Femur (tissue), 1 donor: ENCODE measurements at places on chromosomes 16 and 17.

DNA sequence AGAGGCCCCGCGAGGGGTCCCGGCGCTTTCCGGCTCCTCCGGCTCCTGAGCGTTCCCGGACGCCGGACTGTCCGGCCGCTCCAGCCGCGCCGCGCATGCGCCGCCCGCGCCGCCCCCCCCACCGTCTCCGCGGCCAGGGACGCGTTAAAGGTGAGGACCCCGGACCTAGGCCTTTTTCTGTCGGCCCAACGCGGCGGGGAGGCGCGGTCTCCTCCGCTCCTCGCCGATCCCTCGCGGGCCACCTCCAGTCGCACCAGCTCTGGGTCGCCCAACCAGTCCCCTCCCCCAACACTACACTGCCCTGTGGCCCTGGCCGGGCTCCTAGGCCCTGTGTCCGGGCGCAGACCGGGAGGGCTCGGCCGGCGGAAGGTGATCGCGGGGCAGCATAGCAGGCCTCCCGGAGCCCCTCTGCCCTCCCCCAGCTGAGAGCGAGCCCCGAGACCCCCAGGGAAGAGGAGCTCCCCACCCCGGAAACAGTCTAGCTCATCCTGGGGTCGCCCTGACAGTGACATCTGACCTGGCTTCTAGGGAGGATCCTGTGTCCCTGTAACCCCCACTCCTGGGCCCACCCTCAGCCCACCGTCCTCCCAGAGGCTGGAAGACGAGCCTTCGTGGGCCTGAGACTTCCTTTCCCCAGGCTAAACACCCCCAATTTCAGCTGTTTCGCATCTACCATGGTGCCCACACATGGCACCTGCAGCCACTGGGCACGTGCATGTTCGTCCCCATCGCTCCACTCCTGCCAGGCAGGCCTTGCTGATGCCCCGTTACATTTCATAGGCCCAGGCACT is 14.7 kb upstream of the BCAR1 start:
- DNase-seq, result peak; percentile 86

GRCh38 chr16:85168732-85169256 is 56.5 kb upstream of the CIBAR2 start:
- peak; percentile 78 for DNase-seq

GRCh38 chr17:82085931-82086764 is 11.9 kb downstream of the FASN start:
- peak; percentile 19 for DNase-seq

- no peak for DNase-seq
Observed at GRCh38 chr17:56661906-56662305, 68.4 kb downstream of the NOG start.

DNA sequence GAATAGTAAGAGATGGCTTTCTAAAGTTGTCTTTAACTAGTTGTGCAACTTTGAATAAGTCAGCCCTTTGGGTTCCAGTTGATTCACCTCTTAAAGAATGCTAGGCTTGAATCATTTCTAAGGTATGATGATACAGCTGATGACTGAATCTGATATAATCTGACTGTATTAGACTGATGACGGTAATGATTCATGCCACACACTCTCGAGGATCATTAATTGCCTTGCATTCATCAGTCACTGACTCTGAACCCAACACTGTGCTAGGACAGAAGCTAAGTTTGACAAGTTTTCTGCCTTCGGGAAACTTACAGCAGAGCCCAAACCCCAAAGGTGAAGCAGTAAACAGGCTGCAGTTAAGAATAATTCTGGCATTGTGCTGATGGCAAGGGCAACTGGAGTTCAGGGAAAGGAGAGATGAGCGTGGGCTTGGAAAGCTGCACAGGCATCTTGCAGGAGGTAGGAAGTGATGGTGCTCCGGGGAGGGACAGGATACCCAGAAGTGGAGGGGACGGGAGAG is 25.8 kb downstream of the ASIC2 start:
- DNase-seq, result no peak

DNA sequence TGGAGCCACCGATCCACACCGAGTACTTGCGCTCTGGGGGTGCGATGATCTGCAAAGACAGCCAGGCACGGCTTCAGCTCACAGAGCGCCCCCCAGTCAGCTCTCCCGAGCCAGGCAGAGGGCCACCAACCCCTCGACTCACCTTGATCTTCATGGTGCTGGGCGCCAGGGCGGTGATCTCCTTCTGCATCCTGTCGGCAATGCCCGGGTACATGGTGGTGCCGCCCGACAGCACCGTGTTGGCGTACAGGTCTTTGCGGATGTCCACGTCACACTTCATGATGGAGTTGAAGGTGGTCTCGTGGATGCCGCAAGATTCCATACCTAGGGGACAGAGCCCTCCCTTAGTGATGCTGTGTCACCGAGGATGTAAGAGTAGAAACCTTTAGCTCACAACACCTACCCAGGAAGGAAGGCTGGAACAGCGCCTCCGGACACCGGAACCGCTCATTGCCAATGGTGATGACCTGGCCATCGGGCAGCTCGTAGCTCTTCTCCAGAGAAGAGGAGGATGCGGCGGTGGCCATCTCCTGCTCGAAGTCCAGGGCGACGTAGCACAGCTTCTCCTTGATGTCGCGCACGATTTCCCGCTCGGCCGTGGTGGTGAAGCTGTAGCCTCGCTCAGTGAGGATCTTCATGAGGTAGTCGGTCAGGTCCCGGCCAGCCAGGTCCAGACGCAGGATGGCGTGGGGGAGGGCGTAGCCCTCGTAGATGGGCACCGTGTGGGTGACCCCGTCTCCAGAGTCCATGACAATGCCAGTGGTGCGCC is 1.6 kb downstream of the ACTG1 start:
- DNase-seq, result peak; percentile 37

DNA sequence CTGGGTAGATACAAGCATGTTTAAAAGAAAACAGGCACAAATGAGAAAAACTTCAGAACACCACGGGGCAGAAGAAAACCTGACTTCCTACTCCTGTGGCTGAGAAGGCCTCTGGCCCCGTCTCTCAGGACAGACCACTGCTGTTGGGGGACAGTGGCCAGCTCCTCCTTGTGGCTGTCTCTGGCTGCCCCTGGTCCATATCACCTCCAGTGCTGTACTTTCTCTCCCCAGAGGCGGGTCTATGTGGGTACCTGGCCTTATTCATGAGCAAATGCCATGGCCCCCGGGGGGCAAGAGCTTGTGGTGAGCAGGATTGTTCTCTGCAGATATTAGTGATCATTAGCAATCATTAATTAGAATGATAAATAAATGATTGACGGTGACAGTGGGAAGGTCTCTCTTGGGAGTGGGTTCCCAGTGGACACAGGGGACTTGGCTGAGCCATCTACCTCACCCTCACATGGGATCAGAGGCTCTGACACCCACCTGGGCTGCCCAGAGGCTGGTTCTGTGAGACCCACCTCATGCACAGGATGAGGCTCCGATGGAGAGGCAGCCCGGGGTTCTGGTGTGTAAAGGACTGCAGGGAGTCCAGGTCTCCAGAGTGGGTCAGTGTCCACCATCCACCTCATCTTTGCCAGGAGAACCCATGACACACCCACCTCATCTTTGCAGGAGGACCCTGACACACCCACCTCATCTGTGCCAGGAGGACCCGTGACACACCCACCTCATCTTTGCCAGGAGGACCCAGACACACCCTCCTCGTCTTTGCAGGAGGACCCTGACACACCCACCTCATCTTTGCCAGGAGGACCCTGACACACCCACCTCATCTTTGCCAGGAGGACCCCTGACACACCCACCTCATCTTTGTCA is 30.6 kb upstream of the CBFA2T3 start:
- DNase-seq, result no peak
